Stimulated activated CD4-positive, alpha-beta T cell treated with anti-CD3 and anti-CD28 coated beads, Interleukin-2, amount 100 ng/mL, for 24 hours (primary cell): ENCODE measurements at places on chromosomes 11 and 22.

DNA sequence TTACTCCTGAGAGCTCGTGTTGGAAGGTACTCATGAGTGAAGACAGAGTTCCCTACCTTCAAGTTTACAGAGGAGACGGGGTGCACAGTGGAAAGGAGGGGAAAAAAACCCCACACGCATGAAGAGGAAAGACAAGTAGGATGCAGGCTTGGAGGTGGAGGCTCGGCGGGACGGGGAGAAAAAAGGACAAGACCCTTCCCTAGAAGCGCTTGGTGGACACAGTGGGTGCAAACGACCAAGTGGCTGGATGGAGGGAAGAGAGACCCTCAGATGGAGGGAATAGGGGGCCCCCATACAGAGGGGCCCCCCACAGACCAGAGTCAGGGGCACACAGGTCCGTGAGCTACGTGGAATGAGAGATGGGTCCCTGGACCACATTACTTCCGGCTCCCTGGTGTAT is 380.1 kb downstream of the SHANK2 start:
- no peak for DNase-seq

- DNase-seq: no peak
Measured at GRCh38 chr11:45217991-45218390, 68.2 kb downstream of the SYT13 start.

GRCh38 chr22:43216738-43217137 is 29.8 kb upstream of the TTLL12 start:
- no peak for DNase-seq

GRCh38 chr11:21088930-21089329 is 419.5 kb downstream of the NELL1 start:
- no peak for DNase-seq

DNA sequence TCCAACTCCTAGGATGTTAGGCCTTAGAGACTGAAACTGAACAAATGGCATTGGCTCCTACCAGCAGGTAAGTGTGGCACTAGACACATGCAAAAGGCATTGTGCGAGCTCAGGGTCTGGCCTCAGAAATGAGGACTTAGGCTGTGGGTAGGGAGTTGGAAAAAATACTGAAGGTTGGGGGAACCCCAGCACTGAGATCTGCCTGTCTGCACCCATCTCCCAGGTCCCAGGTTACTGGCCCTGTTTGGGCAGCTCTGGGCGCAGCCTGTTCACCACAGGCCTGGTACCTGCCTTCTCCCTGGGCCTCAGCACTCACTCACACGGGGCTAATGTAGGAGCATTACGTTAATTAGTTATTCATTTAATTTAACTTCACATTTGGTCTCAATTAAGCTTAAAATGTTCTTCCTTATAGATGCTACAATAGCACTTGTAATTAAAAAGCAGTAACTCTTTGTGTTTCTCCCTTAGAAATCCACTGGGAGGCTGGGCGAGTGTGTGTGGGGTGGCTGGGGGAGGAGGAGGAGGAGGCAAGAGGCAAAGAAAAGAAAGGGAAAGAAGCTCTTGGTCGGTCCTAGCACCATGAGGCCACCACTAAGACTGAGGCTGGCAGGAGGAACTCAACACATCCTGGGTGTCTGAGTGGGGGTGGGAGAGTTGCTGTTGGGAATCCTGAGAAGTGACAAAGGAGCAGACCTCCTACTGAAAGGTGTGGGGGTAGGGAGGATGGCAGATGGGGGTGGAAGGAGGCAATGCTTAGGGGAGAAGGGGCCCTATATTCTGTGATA is 19.4 kb downstream of the TMEM218 start:
- DNase-seq: peak; percentile 4

DNA sequence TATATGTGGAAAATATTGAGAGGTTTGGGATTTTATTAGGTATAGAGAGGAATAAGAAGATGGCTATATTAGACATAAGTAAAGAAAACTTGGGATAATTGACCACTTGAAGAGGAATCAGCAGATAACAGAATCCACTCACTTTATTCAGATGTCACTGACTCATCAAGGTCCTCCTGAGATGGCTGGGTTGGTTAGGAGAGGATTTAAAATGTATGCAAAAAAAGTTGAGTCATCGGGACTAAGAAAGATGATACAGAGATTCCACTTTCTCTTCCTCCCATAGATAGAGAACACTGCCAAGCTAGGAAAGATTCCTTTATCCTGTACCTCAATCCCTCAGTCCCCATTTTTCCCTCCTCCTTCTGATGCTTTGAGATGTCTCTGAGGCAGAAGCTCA is at the start of gene OR6A2:
Gene OR6A2 (minus strand): TSS at position 288 of the 400 bp plus-strand sequence. CDS start 3,981 bp downstream, outside the sequence.
- DNase-seq: no peak

GRCh38 chr22:44622147-44622427 is 79.9 kb upstream of the PRR5 start:
- DNase-seq: peak; percentile 13

- peak; percentile 69 for DNase-seq
Measured at GRCh38 chr22:46592390-46592872, 27.8 kb upstream of the GRAMD4 start.

- no peak for DNase-seq
Measured at GRCh38 chr22:45428391-45429385, 15.2 kb downstream of the RIBC2 start.

DNA sequence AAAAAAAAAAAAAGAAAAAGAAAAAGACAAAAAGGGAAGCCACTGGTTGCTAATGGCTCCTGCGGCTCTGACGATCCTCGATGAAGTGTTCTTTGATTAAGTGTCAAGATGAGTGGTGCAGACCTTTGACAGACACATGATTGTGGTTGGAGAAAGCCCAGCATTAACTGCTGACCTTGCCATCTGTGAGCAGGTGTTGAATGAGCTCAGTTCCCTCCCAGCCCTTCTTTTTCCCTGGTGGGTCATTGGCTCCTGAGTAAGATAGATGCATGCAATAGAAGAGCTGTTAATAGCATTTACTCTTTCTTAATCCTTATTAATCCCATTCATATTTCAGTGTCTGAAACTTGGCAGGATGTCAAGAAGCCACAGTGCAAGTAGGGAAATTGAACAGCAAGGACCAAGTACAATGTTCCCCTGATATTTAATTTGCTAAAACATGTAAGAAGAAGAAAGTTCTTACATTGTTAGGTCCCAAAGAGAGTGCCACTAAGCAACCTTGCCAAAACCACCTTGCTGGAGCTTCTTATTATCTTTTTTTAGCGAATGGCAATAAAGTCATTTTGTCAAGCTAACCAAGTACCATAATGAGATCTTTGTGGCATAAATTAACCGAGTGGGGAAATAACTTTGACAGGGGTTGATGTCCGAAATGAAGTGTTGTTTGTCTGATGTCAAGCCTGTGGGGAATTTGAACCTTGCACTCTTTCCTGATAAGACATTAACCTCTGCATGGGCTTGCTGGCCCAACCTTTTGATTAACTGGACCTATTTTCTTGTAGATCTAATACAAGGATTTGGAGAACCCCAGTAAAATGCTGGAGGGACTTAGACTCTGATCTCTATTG is 113.7 kb downstream of the PTPRJ start:
- no peak for DNase-seq

DNA sequence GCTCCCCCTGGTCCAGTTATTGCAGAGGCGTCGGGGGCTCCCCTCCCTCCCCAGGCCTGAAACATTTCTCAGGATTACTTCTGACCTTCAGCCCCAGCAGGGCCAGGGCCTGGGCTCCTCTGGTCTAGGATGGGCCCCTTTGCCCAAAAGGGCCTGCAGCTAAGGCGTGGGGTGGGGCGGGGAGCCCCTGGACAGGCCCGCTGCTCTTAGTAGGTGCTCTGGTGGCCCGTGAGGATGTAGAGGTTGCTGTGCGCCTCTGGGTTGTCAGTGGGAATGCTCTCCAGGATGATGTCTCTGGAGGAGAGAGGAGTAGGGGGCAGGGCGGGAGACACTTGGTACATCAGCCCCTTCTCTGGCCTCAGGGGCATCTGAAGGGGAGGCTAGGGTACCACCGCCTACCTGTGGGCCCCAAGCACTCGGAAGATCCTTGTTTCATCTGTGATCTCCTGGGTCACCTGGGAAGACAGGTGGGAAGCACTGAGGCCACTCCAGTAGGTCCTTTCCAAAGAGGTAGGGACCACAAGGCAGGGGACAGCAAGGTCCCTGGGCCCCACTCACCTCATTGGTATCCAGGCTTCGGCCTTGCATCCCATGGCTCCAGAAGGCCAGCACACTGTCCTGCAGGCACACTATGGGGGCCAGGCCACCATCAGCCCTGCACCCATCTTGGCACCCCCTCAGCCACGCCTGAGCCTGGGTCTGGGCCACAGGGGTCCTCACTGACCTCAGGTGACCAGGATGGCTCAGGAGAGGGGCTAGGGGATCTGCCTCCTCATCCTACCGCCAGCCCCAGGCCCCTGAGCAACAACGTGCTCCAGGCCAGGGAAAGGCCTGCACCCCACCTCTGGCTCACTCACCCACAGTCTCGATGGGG is 11.2 kb upstream of the SF1 start:
- no peak for DNase-seq

DNA sequence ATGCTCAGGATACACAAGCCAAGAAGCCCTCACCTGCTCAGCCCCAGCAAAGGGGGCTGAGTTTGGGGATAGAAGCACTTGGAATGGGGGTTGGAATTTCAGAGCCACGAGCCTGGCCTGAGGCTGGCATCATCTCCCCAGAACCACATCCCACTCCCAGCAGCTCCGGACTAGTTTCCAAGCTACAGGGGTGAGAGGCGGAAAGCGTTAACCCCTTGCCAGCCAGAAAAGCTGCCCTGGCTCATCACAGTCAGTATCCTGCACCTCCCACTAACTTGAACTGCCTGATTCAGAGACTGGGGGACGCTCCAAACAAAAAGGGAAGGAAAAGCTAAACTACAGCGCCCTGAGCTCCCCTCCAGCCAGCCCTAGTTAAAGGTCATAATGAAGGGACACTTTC is 19.0 kb upstream of the CHST1 start:
- no peak for DNase-seq

GRCh38 chr11:27497911-27498310 is 8.7 kb downstream of the LIN7C start:
- DNase-seq: no peak

- peak; percentile 59 for DNase-seq
Measured at GRCh38 chr11:61026121-61027031, 54.9 kb downstream of the CD6 start.

DNA sequence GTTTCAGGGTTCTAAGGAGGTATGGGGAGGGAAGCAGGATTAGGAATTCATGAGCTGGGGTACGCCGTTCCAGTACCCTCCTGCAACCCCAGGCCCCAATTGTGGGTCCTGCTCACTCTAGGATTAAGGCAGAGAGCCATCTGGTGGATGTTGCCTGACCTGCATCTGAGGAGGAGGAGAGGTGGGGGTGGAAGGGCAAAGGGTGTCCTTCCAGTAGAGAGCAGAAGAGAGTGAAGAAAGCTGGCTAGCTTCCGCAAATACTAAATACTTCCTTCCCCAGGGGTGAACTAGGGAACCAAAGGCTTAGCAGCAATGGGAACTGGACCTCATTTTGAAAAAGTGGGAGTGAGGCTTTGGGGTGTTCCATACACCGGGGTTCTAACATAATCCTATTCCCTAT is 10.6 kb downstream of the LRRC51 start:
- DNase-seq: peak; percentile 62

DNA sequence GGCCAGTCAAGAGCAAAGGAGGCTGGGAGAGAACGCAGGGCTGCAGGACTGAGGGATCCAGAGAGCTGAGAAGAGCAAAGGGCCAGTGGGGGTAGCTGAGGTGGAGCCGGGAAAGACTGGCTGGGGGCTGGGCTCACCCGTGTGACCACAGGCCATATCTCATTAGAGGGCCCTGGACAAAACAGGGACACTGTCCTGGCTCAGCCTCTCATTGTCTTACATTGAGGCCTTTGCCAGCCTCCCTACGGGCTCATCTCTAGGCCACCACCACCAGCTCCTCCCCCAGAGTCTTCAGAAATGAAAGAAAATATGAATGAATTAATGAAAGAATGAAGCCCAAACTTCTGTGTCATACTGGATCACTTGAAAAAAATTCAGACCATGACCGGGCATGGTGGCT is 9.2 kb downstream of the RAB36 start:
- DNase-seq: no peak

GRCh38 chr22:46078241-46079092 is 71.9 kb upstream of the PPARA start:
- DNase-seq: no peak

GRCh38 chr11:65040520-65040846 is 527 bp upstream of the SAC3D1 start:
- no peak for DNase-seq
